AG20443 (cell line): ENCODE measurements at places on chromosomes 11 and 22.
A peak's percentile ranks its signal among the peaks of the same experiment; 100 is the strongest.

DNA sequence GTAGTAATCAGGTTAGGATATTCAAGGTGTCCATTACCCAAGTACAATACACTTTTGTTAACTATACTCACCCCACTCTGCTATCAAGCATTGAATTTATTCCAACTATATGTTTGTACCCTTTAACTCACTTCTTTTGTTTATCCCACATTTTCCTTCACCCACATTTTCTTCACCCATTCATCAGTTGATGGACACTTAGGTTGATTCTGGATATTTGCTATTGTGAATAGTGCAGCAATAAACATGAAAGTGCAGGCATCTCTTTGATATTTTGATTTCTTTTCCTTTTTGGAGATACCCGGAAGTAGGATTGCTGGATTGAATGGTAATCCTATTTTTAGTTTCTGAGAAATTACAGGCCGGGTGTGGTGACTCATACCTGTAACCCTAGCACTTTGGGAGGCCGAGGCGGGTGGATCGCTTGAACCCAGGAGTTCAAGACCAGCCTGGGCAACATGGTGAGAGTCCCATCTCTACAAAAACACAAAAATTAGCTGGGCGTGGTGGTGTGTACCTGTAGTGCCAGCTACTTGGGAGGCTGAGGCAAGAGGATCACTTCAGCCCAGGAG lies 6.5 kb downstream of the TMEM25 start:
- no peak for DNase-seq

DNA sequence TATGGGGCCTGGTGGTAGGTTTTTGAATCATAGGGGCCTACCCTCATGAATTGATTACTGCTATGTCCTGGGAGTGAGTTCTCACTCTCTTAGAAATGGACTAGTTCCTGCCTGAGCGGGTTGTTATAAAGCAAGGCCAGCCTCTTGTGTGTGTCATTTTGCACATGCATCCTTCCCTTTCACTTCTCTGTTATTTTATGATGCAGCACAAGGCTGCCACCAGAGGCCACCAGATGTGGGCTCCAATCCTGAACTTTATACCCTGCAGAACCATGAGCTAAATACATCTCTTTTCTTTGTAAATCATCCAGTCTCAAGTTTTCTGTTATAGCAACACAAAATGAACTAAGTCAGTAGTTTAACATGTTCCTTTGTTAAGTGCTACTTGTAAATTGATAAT lies 251.4 kb downstream of the BLID start:
- DNase-seq, result no peak

DNA sequence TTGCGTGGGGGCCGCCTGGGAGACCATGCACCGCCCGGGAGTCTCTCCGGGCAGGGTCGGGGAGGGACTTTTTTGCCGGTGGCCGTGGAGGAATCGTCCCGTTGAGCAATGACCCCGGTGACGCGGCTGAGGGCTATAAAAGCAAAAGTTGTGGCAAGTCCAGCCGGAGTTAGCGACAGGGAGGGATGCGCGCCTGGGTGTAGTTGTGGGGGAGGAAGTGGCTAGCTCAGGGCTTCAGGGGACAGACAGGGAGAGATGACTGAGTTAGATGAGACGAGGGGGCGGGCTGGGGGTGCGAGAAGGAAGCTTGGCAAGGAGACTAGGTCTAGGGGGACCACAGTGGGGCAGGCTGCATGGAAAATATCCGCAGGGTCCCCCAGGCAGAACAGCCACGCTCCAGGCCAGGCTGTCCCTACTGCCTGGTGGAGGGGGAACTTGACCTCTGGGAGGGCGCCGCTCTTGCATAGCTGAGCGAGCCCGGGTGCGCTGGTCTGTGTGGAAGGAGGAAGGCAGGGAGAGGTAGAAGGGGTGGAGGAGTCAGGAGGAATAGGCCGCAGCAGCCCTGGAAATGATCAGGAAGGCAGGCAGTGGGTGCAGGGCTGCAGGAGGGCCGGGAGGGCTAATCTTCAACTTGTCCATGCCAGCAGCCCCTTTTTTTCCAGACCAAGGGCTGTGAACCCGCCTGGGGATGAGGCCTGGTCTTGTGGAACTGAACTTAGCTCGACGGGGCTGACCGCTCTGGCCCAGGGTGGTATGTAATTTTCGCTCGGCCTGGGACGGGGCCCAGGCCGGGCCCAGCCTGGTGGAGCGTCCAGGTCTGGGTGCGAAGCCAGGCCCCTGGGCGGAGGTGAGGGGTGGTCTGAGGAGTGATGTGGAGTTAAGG lies at the start of gene NEAT1:
NEAT1 (plus strand) TSS at position 166 of the 883 bp plus-strand sequence.
- peak; percentile 68 for DNase-seq

- no peak for DNase-seq
Observed at GRCh38 chr11:106644824-106645223, 373.5 kb downstream of the GUCY1A2 start.

DNA sequence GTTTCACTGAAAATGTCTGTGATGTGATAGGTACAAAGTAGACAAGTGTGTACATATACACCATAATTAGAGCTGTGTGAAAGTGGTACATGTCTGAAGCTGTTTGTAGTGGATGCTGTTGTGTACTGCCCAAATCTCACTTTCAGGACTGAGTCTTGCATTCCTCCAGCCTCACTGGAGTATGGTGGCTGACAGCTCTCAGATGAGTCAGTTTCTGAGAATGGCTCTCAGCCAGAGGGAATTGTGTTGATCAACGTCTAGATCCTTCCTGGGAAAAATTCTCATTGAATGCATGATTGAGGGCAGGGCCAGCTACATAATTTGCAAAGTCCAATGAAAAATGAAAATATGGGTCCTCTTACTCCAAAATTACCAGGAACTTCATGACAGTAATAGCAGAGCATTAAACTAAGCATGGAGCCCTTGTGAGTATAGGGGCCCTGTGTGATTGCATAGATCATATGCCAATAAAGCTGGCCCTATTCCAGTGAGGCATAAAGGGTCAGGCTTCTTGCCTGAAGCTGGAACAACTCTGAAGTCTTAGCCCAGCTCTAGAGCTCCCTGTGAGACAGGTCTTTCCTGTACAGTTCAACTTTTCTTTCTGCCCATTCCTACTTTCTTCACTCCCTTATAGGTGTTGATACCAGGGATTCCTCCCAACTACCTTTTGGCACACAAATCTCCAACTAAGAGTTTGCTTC lies 10.8 kb upstream of the CYP2R1 start:
- DNase-seq, result peak; percentile 30

GRCh38 chr11:72696866-72697700 lies 22.9 kb upstream of the PDE2A start:
- peak; percentile 95 for DNase-seq

DNA sequence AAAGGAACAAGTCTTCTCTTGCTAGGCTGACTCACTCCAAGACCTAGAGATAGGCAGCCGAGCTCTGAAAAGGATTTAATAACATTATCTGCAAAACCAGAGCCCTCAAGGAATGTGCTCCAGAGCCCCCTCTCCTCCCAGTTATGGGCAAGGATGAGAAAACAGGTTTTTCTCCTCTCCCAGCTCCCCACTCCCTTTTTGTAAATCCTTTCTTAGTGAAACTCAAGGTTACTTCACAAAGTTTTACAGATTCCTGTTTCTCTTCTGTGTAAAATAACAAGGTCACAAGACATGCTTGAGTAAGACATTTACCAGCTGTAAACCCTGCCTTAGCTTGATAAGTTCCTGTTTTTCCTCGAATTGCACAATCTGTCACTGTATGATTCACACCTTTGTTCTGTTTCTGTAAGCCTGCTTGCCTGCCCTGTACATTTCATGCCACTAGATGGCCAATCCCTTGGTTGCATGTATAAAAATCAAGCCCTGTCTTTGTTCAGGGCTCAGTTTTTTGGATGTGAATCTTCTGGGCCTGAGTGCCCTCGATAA lies 489.4 kb downstream of the KCNA4 start:
- DNase-seq, result no peak

- no peak for DNase-seq
Observed at GRCh38 chr11:118672846-118673245, 6.6 kb downstream of the TREH start.

DNA sequence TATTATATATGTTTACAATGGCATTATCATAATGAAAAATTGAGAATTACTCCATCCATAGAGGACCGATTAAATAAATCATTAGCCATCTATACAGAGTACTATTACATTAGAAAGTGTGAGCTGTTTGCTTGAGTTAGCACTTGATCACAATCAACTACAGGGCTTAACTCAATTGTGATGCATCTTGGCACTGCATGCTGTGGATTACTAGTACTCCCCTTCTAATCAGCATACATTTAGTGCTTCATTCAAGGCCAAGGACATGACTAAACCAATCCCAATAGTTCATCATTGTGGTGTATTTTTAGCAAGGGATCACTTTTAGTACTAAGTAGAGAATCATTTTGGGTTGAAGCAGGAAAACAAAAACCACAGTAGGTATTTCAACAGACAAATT lies 23.5 kb upstream of the ARHGAP42 start:
- DNase-seq, result no peak
